ENCODE measurements at places on chromosomes 1 and 21.

DNA sequence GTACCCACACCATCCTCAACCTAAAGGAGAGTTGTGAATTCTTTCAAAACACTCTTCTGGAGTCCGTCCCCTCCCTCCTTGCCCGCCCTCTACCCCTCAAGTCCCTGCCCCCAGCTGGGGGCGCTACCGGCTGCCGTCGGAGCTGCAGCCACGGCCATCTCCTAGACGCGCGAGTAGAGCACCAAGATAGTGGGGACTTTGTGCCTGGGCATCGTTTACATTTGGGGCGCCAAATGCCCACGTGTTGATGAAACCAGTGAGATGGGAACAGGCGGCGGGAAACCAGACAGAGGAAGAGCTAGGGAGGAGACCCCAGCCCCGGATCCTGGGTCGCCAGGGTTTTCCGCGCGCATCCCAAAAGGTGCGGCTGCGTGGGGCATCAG is 638 bp upstream of the OLIG2 start:
- DNase-seq, result no peak

DNA sequence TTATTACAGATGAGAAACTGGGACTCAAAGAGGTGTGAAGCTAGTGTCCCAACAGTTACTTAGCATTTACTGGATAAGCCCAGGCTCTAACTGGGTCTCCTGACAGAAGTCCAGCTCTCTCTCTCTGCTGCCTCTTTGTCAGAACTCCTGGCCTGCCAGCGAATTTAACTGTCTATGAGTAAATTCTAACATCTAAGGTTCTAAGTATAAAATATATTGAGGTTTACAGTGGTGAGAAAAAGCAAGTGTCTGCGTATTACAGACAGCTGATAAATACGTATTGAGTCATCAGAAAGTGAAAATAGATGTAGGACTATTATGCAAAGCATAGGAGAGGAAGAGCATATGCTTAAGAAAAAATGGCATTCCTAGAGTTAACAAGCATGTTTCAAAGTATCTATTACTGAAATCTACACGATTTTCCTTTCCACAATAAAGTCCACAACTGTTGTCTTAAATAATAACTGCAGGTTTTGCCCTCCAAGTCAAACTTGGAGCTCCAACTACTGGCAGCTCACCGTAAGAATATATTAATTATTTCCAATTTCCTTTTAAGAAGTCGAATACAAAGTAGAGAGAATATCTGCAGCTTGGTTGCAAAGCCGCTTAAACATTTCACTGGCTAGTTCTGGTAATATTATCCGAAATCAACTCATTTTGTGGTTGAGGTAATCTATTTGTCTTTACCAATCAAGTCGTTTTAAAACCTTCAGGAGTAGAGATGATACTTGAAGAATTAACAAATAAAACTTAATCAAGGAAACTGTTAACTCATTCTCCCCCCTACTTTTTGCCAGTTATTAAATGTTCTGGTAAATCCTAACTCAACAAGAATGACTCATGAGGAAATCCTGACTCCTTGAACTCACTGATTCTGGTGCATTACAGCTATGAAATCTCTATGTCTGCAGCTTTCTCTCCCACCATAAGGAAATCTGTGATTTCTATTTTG is 1.4 kb upstream of the RGS2 start:
- no peak for DNase-seq

GRCh38 chr1:161481624-161482392 is 23.4 kb upstream of the FCGR2A start:
- no peak for DNase-seq

DNA sequence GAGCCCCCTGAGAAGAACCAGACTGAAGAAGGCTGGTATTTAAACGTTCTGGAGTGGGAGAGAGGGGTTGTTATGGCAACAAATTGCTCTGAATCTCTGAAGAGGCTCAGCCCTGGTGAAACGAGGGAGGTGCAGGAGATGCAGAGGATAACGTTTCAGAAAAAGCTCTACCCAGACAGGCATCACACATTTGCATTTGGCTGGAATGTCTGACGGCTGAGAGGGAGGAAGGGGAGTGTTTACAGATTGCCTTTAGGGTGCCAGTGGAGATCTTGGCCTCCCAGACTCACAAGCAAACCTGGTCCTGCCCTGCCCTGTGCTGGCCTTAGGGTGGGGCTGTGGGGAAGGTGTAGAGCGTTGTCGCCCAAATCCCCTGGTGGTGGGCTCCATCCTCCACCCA is 169.0 kb upstream of the AJAP1 start:
- DNase-seq, result no peak

- no peak for DNase-seq
These were observed 1.6 kb upstream of the IRF6 start for GRCh38 chr1:209807509-209807908.

DNA sequence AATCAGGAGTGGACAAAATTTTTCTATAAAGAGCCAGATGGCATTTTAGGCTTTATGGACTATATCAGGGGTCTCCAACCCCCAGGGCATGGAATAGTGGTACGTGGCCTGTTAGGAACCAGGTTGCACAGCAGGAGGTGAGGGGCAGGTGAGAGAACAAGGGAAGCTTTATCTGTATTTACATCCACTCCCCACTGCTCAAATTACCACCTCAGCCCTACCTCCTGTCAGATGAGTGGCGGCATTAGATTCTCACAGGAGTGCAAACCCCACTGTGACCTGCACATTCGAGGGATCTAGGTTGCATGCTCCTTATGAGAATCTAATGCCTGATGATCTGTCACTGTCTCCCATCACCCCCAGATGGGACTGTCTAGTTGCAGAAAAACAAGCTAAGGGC is 13.9 kb downstream of the PHTF1 start:
- DNase-seq, result no peak

DNA sequence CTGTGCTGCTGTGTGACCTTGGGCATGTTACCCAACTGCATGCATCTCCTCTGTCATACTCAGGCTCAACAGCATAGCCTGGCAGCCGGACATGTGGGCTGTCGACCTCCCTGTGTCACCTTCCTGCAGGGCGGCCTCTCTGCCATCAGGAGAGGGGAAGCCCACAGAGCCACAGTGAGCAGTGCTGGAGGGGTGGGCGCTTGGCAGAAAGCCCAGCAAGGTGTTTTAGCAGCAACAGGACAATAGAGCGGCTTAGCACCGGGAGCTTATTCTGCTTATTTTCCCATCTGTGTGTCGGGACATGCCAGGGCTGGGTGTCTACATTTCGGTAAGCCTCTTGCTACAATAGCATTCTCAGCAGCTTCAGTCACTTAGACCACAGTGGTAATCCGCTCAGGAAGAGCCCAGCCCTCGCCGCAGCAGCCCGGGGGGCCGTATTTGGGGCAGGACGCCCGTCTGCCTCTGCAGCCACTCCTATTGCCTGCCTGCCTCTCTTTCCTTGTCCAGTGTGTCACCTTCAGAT is 22.8 kb upstream of the CDK18 start:
- no peak for DNase-seq

GRCh38 chr21:28193189-28193588 is 799.5 kb downstream of the LTN1 start:
- DNase-seq, result no peak

DNA sequence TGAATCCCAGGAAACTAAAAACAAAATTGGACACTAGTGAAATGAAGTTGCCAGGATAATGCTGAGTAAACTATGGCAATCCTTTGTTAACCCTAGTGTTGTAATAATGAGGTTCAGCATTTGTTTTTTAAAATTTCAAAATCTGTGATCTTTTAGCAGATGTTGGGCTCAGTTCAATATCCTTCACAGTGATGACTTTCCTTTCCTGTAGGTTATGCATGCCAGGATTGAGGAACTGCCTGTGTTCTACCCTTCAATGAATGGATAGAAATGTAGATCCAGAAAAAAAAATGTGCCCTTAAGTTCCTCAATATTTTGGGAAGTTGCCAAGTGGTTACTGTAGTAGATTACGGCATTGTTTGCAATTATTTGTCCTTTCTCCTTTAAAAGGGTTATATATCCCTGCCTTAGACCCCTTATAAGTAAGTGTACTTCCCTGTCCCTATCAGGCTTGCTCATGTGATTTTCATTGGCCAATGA is 35.5 kb upstream of the IRF2BP2 start:
- DNase-seq, result no peak

DNA sequence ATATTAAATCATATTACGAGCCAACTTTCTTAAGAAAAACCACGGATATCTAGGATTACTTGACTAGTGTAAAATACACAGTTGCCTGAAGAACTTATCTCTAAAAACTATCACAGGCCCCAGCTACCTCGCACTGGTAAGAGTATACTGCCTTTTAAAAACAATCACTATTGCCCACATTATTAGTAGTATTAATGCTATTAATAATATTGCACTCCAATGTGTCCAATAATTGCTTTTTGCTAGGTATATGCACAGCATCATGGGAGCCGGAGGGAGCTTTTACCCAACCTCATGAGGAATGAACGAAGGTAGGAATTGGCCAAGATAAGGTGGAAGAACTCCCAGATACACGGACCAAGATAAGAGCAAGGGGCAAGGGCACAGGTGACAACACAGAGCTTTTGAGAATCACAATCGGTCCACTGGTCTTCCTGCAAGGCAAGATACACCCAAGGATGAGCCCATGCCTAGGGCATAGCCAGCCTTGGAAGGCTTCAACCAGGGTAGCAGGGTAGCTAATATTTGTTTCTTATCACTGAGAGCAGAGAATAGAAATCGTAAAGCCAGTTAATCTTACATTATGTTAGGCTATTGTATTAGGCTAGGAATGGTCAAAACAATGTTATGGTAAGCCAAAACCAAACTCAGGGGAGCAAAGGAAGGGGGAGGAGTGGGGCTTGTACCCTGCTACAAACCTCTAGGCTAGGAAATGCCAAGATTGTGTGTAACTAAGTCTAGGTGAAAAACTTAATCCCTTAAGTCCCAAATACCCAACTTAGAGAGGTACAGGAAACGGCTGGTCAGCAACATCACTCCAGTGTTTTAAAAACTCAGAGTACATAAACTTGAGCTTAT is 9.4 kb downstream of the GLUL start:
- no peak for DNase-seq

DNA sequence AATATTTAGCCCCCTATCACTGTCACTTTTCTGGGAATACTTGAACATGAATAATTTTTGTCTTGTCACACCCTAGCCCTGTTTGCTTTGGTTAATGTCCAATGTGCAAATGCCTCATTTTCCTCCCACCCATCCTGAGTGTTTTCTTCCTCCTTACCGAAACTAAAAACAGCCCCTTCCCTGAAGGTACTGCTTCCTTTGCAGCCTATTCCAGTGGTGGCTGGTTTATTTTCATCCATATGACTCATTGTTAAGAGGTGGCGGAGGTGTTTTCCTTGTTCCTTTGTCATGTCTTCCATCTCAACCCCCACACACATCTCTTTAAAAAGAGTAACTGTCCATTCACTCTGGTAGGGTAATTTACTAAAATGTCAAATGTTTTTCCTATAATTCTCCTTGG is 40.4 kb downstream of the CD55 start:
- DNase-seq, result no peak

DNA sequence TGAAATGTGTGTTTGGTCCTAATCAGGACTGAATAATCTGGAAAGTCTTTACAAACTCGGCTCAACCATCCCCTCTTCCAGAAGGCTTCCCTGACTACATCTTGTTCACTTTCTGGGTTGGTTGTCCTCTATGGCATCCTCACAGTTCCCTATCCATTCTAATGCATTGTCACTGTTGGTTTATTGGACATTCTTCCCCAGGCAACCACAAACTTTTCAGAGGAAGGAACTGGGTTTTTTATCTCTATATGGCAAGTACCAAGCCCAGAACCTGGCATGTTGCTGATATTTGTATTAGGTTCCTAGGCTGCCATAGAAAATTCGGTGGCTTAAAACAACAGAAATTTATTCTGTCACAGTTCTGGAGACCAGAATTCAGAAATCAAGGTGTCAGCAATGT is 363.5 kb upstream of the ST6GALNAC5 start:
- DNase-seq, result no peak

DNA sequence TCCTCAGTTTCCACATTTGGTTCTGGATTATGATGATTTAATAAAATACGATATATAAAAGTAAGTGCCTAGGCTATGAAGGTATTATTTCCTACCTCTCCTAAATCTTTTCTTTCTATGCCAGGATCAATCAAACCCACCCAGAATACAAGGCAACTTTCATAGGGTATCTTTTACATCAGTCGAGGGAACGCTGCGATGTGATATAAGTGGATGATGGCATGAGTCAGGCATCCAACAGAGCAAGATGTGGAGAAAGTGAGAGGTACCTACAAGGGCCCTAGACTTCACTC is 781 bp downstream of the TTLL7 start:
- DNase-seq, result no peak
